ENCODE measurements at places on chromosomes 6 and 20. TPM values are rescaled to one million over a fixed set of nuclear protein-coding genes. Genes with fewer than 3 reads are reported as not detected.
A peak's percentile ranks its signal among the peaks of the same experiment; 100 is the strongest.

DNA sequence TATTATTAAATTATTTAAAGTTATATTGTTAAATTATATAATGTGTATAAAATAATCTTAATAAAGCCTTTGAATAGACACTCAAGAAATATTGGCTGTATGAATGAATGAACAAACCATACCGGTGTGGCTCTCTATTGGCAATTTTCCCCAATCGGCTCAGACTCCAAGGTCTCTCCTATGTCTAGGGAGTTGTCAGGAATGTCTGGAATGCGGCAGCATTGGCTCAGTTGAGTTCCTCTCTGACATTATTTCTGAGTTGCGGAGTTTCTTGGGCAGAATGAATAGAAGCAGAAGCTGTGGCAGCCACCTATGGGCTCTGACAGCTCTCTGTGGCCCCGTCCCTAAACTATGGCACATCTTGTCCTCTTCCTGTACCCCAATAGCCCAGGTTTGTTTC is 111.0 kb downstream of the SOBP start:
- no peak for DNase-seq

DNA sequence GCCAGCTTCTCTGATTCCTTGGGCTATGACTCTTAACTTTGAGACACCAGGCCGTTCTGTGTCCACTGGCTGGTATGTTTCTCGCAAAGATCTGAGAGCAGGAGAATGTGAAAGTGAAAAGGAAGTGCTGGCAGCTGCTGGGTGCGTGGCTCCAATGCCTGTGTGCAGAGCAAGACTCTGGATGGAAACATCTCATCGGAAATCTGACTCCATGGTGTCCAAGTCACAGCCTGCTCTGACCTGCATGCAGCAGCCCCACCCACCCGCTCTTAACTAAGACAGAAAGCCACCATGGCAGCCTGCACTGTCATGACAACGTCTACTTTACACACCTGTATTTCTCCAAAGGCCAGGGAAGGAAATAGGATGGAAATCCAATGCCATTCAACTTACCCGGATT is 66.3 kb upstream of the MPC1 start:
- no peak for DNase-seq

DNA sequence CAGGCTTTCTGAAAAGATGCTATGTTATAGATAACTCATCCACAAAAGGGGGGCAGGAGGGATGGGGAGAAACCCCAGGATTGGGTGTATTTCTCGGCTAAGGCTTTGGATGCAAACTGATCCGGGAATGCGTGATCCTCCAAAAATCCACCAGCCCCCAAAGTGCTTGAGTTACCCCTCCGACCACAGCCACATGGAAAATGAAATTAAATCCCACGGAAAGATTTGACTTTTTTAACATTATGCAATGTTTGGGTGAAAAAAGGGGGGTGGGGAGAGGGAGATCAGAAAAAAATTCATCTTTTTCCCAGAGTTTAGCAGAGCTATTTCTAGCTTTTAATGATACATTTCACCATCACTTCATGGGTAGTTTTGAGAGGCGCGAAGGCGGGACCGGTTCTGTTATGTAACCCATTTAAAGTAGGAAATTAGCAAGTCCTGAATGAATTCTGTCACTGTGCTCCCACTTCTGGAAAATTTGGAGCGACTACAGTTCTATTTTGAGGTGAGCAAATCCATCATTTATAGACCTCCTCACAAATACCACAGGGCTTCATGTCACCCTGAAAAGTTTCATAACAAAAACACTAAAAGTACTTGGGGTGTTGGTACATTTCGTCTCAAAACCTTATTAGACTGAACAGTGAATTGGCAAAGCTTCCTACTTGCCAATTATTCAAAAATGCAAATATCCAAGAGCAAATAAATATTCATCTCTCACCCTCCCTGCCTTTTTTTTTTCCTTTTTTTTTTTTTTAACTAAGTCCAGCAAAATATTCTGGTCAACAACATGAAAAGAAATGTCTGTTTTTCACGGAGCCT is 51.9 kb upstream of the NFATC2 start:
- DNase-seq = no peak

- DNase-seq = peak; percentile 34
Measured at GRCh38 chr20:59808729-59809381, 124.6 kb downstream of the SYCP2 start.

GRCh38 chr6:124158024-124158423 is 354.4 kb downstream of the NKAIN2 start:
- no peak for DNase-seq

DNA sequence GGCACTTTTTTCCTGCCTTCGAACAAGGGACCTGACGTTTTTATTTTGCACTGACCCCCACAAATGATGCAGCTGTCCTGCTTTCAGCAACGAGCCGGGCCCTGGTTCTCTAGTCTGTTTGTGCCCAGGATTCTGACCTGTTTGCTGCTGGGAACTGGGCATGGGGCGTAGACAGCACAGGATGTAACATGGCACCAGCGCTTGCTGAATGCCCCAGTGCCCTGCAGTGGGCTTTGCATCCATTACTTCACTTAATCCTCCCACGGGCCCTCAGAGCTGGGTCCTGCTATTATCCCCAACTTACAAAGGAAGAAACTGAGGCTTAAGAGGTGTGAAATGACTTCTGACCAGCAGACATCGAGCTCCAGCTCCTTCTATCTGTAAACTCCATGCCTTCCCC is 80.4 kb upstream of the PMEPA1 start:
- DNase-seq = no peak

GRCh38 chr20:6579824-6580223 is 187.7 kb upstream of the BMP2 start:
- no peak for DNase-seq

GRCh38 chr6:139198529-139199288 is 63.8 kb downstream of the HECA start:
- no peak for DNase-seq

DNA sequence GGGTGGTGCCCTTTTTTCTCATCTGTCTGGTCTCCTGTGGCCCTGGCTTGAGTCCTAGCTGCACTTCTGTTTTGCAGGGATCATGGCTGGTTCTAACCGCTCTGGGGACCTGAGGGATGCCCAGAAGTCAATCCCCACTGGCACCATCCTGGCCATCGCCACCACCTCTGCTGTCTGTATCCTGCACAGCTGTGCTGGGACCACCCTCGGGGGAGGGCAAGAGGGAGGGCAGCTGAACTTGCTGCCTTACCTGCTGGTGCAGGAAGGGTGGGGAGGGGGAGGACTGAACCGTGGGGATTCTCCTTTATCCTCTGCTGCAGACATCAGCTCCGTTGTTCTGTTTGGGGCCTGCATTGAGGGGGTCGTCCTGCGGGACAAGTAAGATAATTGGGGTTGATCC is 14.5 kb downstream of the SLC12A5 start:
- no peak for DNase-seq

DNA sequence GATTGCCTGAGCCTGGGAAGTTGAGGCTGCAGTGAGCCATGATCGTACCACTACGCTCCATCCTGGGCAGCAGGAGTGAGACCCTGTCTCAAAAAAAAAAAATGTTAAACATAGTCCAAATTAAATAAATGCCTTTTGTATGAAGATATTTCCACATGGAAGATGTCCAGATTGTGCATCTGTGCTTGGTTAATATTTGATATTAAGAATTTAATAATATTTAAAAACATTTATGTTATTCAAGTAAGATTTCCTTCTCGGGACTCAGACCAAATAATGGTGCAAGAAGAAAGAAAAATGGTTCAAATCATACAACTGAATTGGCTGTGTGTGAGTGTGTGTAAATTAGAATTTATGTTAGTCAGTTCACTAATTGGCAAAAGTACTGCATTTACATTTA is 202.5 kb downstream of the TBC1D7 start:
- no peak for DNase-seq

DNA sequence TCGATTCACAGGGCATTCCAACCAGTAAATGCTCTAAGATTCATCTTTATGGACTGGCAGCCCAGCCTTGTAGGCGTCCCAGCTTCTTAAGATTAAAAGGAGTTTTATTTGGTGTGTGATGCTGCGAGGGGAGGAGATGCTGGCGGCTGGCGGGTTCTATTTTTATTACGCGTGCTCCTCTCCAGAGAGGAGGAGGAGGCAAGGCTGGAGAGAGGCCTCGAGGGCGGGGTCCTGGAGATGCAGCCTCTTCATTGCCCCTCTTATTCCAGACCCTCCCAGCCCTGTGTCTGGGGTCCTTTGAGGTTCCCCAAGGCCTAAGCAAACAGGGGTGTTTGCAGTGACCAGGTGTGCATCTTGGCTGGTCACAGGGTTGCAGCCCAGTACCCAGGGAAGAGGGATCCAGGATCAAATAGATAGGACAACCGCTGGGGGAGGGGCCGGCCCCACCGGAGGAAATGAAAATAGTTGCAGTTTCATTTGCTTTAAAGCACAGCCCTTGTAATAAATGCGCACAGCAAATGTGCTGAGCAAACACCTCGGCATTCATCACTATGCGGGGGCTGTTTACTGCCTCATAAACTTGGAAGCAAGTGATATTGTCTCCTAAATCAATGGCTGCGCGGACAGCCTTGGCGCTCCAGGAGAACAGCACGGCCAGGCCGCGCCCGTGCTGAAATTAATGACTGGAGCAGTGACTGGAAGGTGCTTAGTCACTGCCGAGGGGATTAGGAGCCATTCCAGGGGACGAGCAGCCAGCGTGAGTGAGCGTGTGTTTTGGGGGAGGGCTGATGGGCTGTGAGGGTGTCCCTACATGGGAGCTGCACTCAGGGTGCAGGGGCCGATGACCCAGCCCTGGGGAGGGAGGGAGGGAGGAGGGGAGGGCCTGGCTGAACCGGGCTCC is 83.0 kb downstream of the TMEM242 start:
- DNase-seq = peak; percentile 85

DNA sequence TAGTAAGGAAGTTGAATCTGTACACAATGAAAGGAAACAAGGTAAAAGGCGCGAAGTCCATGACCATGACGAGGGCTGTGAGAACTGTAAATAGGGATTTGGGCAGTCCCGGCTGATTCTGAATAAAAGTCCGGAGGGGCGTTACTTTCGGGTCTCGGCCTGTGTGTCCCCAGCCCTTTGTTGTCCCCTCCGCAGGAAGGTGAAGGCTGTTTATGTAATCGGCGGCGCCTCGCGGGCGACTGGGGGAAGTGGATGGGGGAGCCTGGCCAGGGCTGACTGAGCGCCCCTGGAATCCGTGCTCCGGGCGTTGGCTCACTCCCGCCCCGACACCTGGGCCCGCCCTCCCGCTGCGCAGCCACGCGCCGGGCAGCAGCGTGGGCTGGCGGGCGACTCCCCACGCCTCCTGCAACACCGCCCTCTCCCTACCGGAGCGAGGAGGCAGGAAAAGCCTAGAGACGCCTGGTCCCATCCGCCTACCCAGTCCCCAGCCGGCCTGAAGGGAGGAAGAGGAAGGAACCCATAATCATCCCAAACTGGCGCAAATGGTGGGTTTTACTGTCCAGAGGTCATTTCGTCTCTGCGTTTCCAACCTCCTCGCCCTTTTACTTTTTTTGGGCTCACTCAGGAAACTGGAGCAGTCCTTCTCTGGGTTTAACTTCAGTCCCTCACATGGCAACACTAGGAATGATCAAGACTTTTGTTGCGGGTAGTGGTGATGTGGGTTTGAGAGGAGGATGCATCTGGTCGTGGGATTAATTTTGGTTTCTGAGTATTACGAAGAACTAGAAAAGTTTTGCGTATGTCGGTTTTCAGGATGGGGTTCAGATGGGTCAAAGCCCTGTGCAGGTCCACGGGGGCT is 12.1 kb downstream of the TRIM31 start:
- DNase-seq = peak; percentile 67

DNA sequence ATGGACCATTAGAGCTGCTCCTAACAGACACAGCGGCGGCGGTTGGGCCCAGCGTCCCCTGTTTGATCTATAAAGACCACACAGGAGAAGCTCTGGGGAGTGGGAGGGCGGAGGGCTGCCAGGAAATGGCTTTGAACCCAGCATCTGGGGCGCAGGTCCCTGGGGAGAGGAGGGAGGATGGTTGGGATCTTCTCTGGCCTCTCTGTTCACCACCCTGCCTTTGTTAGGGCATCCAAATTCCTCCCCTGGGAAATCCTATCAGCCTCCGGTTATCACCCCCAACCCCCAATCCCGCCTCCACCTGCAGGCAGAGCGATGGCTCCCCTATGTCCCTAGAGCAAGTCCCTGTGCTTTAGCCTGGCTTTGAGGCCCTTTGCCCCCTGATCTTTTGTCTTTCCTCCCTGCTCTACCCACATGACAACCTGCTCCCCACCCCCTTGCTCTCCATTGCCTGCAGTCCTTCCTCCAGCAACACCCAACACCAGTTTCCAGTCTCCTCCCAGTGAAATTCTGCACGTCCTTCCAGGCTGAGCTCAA is 7.1 kb downstream of the XKR7 start:
- no peak for DNase-seq

- DNase-seq = no peak
Measured at GRCh38 chr6:108820006-108820405, 28.2 kb upstream of the ARMC2 start.

GRCh38 chr6:117265410-117266256 is at the start of gene VGLL2:
TSS of gene VGLL2 (plus strand) at chr6:117265558. CDS start at chr6:117265764, 206 bp downstream.
- peak; percentile 46 for DNase-seq

GRCh38 chr20:57090590-57091560 is 175.6 kb downstream of the BMP7 start:
- DNase-seq = no peak

DNA sequence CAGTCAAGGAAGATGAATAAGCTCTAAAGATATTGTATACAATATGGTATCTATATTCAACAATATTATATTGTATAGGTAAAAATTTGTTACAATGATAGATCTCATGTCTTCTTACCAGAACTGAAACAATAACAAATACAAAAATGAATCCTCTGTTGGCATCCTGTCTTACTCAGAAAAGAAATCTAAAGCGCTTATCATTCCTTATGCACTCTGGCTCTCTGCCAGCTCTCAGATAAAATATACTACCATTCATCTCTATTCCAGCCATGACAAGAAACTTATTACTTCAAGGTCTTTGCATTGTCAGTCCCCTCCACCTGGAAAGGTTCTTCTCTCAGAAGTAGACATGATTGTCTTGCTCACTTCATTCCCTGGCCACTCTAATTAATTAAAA is 138.6 kb downstream of the THEMIS start:
- DNase-seq = no peak

GRCh38 chr6:4822476-4822875 is 46.3 kb downstream of the CDYL start:
- no peak for DNase-seq

GRCh38 chr20:17636523-17637412 is 45.3 kb downstream of the RRBP1 start:
- DNase-seq = no peak

DNA sequence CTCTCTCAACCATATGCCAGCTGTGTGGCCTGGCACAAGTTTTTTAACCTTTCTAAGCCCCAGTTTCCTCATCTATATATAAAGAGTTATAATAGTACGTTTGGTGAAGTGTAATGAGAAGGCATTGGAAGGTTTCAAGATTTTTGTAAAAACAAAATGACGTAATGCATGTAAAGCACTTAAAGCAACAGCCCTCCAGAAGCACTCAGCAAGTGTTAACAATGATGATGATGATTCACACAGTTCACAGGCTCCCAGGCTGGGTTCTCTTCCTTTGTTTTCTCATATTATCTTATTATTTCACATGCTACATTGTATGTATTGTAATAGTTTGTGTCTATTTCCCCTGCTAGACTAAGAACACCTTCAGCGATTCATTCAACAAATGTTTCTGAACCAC is 6.2 kb downstream of the CEP250 start:
- no peak for DNase-seq

The CD40 gene
- total RNA-seq = 29.0 TPM

The IL20RA gene
- 39.5 TPM for total RNA-seq

The CDSN gene
- total RNA-seq = not detected

The AGER gene
- total RNA-seq = 16.9 TPM

The PRICKLE4 gene
- 14.2 TPM for total RNA-seq

Measured in ureter (tissue), 1 donor.